ENCODE measurements at places on chromosomes 1 and 21.

DNA sequence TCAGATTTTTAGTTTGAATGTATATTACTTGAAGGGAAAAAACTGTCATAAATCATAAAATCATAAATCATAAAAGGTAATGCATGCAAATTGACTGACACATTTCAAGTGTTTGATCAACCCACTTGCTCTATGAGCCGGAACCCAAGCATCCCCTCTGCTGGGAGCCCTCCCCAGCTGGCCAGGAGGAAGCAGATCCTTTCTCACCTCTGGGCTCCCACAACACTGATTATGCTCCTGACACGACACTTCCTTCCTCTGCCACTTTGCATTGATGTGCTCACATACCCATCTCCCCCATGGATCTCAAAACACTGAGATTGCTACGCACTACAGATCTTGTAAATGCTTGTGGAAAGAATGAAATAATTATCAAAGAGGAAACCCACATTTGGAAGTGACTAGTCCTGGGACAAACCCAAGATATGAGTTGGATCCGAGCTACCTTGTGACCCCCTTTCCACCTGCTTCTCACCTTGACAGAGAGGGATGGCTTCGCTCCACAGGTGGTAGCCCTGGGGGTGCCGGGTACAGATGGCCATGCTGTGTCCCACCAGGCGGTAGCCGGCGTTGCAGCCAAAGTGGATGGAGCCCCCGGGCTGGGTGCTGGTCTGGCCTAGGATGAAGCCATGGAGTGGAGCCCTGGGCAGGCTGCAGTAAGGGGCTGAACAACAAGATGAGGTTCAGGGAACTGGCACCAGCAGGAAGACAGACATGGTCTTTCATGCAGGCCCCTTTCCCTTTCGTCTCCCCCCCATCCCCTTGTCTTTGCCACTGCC, 104.6 kb downstream of the ZSCAN20 start:
- DNase-seq, result no peak

GRCh38 chr1:154323493-154323892, 1.8 kb upstream of the ATP8B2 start:
- DNase-seq, result no peak

GRCh38 chr1:231757101-231757404, 130.5 kb downstream of the DISC1 start:
- DNase-seq, result no peak

- DNase-seq, result peak; percentile 80
Observed at GRCh38 chr1:15949453-15950245, 26.3 kb downstream of the ZBTB17 start.

DNA sequence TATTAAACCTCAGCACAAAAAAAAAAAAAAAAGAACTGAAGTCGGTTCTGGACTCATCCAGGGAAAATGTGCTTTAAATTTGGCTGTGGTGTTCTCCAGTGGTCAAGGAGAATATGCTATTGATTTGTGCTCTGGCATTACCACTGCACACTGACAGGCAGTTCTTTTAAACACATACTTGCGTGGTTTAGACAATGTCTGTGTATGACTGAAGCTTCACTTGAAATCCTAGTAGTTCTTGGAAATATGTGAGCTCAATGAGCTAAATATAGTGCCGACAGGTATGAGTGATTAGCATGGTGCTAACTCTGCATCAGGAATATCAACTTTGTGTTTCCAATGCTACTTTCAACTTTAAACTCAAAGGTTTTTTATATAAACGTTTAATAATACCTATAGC, 415.6 kb downstream of the SMYD3 start:
- DNase-seq, result no peak

GRCh38 chr1:81954534-81955020, 153.8 kb downstream of the ADGRL2 start:
- no peak for DNase-seq

DNA sequence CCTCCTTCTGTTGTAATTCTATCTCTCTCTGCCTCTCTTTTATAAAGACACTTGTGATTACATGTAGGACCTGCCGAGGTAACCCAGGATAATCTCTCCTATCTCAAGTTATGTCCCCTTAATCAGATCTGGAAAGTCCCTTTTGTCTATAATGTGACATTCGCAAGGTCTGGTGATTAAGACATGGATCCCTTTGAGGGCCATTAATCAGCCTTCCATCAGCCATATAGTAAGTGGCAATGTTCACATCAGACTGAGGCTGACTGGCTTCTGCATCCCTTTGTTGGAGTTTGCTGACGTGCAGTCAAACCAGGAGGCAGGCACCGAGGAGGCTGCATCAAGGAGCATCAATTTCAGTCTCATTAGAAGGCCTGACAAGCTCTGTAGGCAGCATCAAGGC, 209.6 kb downstream of the BACH1 start:
- DNase-seq, result no peak

- DNase-seq, result no peak
Observed at GRCh38 chr1:38034871-38035270, 11.7 kb downstream of the POU3F1 start.

- no peak for DNase-seq
Observed at GRCh38 chr1:175245324-175245723, 52.7 kb upstream of the KIAA0040 start.

DNA sequence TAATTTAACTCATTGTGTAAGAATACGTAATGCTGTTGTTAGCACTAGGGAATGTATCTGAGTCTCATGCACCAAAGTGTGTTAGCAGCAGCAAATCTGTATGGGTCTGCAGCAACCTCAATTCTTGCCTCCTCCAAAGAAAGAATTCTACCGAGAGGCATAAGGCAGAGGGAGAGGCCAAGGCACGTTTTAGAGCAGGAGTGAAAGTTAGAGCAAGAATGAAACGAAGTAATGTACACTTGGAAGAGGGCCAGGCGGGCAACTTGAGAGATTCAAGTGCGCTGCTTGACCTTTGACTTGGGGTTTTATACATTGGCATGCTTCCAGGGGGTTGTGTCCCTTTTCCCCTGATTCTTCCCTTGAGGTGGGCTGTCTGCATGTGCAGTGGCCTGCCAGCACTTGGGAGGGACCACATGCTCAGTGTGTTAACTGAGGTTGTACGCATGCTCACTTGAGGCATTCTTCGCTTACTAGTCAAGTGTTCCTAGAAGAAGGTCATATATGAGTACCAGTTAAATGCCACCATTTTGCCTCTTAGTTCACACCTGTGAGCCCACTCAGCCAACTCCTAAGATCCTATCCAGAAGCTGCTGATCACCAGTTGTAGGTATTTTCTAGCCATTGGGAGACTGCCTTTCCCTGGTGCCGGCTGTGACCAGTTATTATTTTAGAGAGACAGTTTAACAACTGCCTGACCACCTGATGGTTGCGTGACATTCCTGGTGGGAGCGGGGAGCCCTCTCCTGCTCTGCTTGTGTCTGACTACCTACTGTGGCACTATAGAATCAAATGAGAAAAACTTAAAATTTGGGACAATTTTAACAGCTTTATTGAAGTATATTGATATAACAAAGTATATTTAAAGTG, 2.7 kb upstream of the CNN3 start:
- DNase-seq, result no peak

- no peak for DNase-seq
Observed at GRCh38 chr1:154962795-154963330, 1.3 kb upstream of the PYGO2 start.

GRCh38 chr1:59691261-59691660, 123.5 kb upstream of the HOOK1 start:
- DNase-seq, result no peak

DNA sequence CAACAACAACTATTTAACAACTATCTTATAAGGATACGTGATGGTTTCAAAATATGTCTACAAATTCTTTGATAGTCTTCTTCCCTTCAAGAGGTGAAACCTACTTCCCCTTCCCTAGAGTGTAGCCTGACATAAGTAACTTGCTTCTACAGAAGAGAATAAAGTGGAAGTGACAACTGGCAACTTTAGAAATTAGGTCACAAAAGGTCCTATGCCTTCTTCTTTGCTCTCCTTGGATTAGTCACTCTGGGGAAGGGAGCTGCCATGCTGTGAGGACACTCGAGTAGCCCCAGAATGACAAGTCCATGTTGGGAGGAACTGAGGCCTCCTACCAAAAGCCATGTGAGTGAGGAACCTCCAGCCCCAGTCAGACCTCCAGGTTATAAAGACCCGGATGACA, 19.2 kb downstream of the EFCAB14 start:
- no peak for DNase-seq

- DNase-seq, result no peak
Observed at GRCh38 chr1:240000634-240001033, 91.0 kb upstream of the FMN2 start.

GRCh38 chr1:197695961-197696360, 79.3 kb downstream of the DENND1B start:
- no peak for DNase-seq

DNA sequence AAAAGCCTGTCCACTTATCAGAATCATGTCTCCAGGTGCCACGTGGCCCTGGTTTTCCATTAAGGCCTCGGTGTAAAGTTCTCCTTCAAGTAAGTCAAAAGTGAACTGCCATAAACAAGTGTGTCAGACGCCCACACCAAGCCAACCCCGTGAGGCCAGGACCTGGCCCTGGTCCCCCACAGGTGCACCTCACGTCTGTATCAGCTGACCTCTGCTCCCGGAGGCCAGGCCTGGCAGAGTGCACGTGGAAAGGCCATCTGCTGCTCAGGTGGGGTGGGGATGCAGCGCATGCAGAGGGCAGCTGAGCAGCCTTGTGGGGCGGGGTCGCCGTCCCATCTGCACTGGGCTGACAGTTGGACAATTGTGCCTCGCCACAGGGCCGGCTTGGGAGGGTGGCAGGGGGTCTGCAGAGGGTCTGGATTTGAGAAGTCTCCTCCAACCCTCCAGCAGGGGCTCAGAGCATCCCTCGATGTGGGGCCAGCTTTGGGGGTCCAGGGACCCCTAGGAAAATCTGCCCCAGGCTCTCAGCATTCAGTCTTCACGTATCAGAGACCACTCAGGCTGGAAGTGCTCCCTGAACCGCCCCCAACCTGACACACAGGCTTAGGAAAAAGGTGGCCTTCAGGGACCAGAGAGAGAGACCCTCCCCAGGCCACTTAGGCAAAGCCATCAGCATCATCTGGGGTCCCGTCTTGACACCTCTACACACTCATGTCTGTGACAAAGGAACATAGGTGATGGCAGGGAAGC, 3.0 kb downstream of the SLC19A1 start:
- no peak for DNase-seq

- no peak for DNase-seq
Observed at GRCh38 chr1:221449801-221450470, 292.0 kb downstream of the DUSP10 start.

- no peak for DNase-seq
Observed at GRCh38 chr1:56877973-56878372, 23.4 kb downstream of the C8A start.

GRCh38 chr1:9767964-9768668, 55.6 kb downstream of the CLSTN1 start:
- no peak for DNase-seq

- no peak for DNase-seq
Observed at GRCh38 chr1:24181619-24182018, 5.5 kb downstream of the IFNLR1 start.

- DNase-seq, result no peak
Observed at GRCh38 chr1:83954166-83954823, 44.6 kb downstream of the TTLL7 start.

DNA sequence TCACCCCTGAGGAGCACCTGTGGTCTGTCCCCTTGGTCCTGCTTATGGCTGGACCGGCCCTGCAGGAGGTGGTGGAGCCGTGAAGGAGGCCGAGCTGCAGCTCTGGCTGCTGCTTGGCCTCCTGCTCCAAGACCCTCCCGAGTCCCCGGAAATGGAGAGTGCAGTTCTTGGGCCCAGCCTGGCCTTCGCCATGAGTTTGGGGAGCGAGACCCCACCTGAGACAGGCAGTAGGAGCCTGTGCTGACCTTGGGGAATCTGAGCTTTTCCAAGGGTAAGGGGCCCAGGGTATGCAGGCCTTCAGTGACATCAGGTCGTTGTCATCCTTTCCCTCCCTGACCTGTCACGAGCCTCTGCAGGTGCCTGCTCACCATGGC, 14.1 kb downstream of the TMEM201 start:
- no peak for DNase-seq

DNA sequence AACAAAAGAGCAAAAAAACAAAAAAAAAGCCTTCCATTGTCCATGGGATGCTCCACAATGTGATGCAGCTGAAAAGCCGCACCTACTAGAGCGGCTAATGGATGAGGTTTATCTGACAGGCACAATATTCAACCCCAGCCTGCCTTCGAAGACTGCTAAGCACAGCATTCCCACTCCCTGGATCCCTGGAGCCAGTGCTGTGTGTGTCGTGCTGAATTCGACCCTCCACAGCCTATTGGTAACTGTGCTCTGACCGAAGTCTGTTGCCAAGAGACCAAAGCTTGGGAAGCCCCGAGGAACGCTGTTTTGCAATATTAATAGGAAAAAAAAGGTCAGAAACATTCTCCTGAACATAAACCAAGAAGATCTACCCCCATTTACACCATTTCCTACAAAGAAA, 57.2 kb upstream of the PUM1 start:
- DNase-seq, result no peak

GRCh38 chr1:19437891-19438294, 47.4 kb downstream of the CAPZB start:
- no peak for DNase-seq

DNA sequence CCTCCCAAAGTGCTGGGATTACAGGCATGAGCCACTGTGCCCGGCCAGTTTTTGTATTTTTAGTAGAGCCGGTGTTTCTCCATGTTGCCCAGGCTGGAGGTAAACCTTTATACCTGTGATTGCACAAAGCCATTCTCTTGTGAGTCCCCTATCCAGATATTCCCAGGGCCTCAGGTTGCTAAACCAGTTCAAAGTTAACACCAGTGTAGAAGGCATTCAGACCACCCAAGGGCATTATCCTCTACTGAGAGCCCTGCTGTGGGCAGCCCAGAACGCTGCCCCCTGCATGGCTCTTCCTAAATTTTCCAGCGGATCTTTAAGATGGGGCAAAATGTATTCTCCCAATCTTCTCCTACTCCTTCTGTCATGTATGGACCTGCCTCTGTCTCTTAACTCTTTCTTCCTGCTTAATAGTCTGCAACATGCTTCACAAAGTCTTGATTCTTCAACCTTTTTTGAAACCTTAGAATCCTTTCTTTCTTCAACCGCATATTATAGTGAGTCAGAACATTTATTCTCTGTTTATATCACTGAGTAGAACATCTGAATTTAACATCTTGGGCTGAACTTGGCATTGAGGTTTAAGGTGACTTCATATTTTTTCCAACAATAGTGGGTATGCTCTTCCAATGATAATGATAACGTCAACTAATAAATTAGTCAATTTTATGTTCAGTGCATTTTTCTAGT, 36.0 kb downstream of the UBE4B start:
- no peak for DNase-seq
